Stimulated activated CD8-positive, alpha-beta memory T cell treated with anti-CD3 and anti-CD28 coated beads, Interleukin-2, amount 100 ng/mL, for 1 hour (primary cell): ENCODE measurements at places on chromosomes 5 and 9.

DNA sequence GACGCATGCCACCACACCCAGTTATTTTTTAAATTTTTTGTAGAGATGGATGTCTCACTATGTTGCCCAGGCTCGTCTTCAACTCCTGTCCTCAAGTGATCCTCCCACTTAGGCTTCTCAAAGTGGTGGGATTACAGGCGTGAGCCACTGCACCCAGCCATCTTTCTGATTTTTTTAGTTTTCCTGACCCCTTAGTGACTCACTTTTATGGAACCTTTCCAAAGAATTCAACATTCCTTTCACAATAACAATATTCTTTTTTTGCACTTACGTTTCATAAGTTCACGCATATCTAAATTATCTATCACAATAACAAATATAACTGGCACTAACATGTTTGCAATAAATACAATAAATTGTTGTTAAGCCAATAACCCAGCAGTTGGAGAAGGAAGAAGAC, 8.5 kb downstream of the ELOVL7 start:
- no peak for DNase-seq

- no peak for DNase-seq
These were observed 251.2 kb downstream of the NFIB start for GRCh38 chr9:14062586-14063221.

GRCh38 chr5:146778795-146779194, 99.8 kb downstream of the PPP2R2B start:
- no peak for DNase-seq

- DNase-seq, result no peak
These were observed 16.1 kb downstream of the NOTCH1 start for GRCh38 chr9:136529516-136530460.

- no peak for DNase-seq
These were observed 6.9 kb upstream of the PFDN1 start for GRCh38 chr5:140309706-140310249.

- no peak for DNase-seq
These were observed 4.1 kb downstream of the SAXO1 start for GRCh38 chr9:19028835-19029451.

DNA sequence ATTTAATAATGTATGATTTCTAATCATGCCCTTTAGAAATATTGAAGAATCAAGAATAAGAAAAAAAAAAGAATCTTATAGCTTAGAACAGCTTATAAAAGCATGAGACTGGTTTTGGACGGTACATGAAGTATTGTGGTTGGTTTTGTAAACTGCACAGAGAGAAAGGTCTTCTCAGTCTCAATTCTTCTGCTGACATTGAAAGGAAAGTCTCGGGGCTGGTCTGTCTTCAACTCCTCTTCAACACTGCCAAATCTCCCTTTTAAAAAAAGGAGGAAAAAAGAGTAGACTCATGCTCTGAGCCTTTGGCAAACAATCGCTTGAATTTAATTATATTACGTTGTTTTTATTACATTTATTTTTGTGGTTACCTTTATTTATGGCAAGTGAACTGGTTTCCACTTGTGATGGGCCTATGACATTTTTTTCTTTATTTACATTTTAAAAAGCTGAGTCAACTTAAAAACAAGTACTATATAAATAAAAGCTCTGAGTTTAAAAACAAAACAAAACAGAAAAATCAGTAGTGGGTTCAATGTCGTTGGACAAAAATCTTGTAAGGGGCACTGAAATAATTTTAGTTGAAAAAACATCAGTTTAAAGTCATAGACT, 32.8 kb upstream of the EBF1 start:
- DNase-seq, result no peak

- DNase-seq, result no peak
These were observed 254.1 kb upstream of the IRX4 start for GRCh38 chr5:2136728-2137333.

DNA sequence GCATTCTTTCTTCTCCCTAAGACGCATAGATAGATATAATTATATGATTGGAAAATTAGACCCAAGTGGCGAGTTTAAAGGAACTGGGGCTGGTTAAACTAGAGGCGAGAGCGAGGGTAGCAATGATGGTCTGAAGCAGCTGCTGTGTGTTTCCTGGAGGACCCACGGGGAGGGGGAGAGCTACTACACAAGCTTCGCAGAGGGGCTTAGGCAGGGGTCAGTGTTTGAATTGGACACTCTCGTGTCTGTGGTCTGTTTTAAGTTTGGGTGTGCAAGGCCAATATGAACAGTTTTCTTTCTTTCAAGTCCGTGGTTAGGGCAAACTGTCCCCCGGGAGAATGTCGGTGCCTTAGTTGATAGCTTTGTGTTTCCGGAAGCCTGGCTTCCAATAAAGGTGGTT, 43.1 kb downstream of the PDZD2 start:
- DNase-seq, result no peak

DNA sequence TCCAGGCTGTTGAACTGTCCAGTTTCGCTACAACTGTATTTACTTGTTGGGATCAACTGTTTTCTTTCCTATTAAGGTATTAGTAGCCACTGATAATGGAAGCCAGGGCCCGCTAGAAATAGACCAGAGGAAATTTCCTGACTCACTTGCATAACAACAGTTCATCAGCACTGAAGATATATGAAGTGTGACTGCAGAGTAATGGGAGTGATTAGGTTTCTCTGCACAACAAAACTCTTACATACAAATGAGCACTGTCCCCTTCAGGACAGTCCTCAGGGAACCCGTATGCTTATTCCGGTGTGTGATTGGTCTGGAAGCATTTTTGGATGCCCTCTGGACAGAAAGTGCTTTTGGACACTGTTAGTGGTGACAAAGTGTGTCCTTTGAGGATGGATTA, 55.3 kb downstream of the LIX1 start:
- DNase-seq, result no peak

DNA sequence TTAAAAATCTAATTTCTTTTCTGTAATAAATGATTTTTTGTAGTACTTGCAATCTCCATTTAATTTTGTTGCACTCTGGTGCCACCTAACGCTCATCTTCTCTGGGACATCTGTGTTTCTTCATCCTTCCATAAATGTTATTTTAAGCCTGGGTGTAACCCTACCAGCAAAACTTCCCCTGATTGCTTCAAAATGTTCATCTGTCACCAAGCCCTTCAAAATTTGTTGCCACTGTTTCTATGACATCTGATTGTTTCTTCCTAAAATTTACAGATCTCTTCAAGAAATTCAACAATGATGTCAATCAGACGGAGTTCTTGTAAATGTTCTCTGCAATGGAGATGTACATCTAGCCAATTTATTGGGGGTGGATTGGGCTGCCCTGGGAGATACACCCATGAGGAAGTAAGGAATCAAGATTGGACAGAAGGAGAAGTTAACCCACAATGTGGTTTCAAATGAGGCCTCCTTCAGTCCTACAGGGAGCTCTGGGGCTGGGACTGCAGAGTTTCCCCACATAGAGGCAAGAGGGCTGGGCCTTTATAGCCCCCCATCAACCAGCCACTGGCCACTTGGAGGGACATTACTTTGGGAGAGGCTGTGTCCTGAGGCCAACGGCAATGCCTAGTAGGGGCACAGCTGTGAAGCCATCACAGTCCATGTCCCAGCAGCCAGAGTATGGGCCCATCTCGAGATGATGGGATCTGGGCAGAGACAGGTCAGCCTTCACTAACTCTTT, 23.3 kb downstream of the MCTP1 start:
- DNase-seq, result no peak

DNA sequence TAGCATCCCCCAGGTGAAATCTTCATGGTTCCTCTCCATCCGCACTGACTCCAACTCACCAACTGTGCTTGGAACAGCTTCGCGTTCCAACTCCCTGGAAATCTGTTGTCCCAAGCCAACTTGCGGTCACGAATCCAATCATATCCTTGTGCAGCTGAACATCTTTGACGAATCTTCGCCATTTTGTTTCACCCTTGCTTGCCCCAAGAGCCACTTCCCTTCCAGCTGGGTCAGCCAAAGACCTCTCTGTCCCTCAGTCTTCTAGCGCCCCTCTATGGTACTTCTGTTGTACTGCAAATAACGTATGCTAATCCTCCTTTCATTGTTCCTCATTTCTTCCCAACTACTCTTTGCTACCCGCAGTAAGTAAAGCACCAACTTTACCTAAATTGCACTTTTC, 61.0 kb upstream of the TARS1 start:
- no peak for DNase-seq

- no peak for DNase-seq
These were observed 70.5 kb upstream of the OSMR start for GRCh38 chr5:38775218-38775840.

DNA sequence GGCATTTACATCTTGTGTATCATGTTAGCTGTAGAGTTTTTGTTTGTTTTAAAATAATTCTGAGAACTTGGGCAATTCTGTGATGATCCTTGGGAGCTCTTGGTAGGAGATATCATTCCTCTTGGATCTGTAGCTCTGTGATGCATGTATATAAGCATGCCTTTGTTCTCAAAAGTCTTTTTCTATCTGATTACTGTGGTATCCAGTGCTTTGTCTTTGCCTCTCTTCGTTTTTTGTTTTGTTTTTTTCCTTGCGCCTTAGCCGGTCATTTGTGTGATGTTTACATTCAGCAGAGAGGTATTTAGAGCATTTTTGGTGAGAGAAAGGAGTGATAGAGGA, 110.0 kb downstream of the PAM start:
- DNase-seq, result no peak

DNA sequence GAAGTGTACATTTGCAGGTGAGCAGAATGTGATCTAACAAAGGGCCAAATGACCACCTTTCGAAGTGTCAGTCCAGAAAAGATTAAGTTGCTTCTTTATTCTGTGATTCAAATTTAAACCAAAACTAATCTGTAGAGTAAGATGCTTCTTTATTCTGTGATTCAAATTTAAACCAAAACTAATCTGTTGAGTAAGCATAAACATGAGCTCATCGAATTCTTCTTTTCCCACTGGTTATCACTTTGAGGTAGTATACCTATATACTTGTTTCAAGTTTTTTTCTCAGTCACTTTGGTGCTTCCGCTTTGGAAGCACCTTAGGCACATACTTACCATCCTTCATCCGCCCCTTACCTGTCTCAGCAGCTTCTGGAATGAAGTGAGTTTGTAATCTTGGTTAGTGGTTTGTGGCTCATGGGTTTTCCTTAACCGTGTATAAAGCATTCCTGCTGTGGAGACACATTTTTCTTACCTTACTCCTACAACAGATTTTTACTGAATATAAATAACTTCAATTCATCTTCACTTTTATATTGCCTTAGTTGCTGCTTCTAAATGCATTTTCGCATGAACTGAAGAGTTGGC, 40.7 kb upstream of the CTXN3 start:
- DNase-seq, result no peak

- no peak for DNase-seq
These were observed 569.7 kb downstream of the ZNF608 start for GRCh38 chr5:124176692-124177091.

DNA sequence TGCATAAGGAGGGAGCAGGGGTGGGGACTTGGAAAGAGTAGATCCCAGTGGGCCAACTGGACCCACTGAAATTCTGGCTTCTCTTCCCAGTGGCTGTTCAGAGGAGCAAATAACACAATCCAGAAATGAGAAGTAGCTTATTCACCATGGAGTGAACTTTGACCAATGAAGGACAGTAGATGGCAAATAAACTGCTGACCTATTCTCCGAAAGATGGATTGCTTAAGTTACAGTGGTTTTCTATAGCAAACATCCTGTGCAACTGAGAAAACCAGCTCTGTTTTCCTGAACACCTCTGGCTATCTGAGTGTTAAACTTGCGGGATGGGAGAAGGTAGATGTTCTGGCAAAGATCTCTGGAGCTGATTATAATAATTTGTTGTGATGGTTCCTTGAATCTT, 325.1 kb downstream of the SPATA31D1 start:
- no peak for DNase-seq

DNA sequence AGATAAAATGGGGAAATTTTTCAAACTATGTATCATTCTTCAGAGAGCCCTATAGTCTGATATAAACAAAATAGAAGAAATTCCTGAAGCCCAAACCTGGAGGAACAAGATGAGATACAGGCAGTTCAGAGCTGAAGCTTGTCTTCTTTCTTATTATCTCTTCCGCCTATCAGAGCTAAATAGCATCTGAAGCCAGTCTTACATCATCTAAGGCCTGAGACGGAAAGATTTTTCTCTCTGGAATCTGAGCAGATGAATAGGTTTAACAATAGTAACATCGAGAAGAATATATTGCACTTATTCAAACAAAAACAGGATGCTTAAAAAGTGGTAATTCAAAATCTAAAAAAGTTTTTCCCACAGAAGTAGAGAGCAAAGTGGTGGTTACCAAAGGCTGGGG, 59.8 kb downstream of the LPAR1 start:
- no peak for DNase-seq

DNA sequence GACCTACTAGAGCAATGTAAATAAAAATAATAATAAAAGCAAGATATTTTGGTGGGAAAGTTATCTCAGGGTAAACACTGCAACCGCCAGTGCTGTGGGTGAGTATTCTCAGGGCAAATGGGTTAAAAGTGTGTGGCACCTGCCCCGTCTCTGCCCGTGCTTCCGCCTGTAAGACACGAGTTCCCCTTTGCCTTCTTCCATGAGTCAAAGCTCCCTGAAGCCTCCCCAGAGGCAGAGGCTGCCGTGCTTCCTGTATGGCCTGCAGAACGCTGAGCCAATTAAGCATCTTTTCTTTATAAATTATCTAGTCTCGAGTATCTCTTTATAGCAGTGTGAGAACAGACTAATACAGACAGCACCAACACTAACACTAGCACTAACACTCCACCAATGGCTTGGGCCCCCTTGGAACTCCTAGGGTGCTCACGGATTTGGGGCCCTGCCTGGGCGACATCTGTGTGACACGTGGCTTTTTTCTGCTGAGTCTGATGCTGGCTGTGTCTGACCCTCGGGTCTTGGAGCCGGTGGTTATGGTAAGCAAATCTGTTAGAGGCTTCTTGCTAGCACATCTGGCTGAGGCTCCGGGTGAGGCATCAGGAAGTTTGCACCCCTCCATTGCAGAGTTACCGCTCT, 10.6 kb downstream of the PLEKHG4B start:
- DNase-seq, result no peak

DNA sequence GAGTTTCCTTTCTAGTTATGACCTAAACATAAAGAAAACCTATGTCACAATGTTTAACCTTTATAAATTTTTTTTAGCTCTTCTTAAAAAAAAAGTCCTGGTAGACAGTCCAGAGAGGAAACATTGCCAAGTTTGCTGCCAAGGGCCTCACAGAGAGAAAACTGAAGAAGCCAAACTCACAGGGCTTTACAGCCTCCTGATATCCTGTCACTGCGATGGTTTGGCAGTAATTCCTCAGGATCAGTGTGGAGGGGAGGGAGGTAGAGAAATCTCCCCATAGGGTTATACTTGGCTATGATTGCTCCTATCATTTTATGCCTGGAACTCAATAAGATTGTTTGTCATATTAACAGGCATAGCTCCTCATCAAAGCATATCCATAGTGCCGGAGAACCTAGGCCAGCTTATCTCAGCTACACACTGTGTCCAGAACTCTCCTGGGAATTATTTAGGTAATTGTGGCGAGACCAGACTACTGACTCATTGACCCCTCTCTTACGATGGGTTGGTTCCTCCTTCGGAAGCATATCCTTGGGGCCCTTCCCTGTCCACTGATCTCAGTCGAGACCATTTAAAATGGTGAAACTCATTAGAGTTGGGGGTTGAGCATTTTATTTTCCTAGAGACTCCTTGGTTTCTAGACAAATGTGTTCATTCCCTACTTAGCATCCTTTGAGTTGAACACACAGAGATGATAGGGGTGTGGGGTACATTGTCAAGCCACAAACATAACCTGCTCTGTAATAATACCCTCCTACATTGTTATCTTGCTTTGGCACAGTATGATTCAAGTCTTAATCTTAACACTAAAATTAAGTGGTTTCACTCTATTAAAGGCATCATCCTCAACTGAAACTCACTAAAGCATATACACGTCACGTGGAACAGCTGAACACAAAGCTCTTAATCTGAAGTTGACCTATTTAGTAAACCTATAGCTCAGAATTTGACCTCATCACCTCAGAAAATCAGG, 53.4 kb upstream of the TMC1 start:
- no peak for DNase-seq
